ENCODE measurements at places on chromosomes 11 and 22.

DNA sequence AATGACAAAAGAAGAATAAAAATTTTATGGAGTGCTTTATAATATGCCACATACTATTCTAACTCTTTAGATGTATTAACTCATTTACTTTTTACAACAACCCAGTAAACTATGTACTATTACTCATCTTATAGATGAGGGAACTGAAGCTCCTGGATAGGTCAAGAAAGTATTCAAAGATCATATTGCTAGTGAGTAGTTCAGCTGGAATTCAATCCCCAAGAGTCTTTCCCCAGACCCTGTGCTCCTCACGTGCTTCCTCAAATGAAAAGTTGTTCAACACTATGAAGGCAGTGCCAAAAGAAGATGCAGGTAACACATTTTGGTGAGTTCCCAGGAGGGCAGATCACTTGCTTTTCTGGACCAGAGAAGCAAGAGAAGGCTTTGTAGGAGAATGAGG lies 46.8 kb downstream of the BTG4 start:
- no peak for DNase-seq

- no peak for DNase-seq
Measured at GRCh38 chr22:42972649-42973535, 42.1 kb downstream of the PACSIN2 start.

GRCh38 chr11:120147094-120147949 lies 9.4 kb upstream of the TRIM29 start:
- no peak for DNase-seq

DNA sequence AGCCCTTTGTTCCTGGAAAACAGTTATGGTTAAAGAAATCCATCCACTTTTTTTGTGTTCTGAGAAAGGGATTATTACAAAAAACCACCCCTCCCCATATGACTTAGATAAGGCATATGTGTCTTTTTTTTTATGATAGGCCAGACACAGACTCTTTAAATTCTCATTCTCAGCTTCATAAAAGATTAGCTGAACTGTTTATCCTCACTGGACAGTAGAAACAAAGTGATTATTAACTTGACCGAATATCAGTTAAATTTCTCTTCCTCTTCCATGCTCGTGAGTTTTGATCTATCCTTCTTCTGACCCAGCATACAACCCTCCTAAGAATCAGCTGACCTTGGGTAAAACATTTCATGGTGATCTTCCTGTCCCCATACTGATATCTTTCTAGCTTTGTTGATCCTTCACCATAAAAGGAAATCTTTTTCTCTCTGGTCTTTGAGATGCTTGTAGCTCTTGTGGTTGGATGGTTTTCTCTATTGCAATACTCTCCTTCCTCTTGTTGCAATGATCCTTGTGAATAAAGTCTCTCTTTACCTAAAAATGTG lies 26.2 kb downstream of the OR2AG2 start:
- no peak for DNase-seq

DNA sequence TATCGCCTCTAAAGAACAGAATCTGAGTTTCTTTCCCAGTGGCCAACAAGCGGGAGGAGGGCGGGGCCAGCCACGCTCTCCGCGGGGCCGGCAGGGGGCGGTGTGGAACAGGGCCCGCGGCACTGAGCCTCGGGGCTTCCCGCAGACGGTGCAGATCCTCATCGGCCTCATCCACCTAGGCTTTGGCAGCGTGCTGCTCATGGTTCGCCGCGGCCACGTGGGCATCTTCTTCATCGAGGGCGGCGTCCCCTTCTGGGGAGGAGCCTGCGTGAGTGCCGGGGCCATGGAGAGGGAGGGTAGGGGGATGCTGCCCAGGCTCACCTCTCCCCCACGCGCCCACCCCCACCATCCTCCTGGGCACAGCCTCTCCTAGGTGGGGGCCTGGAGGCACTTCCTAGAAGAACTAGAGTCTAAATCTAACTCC lies 10.7 kb downstream of the MS4A15 start:
- DNase-seq: peak; percentile 55

- DNase-seq: no peak
Measured at GRCh38 chr11:114664641-114665040, 13.7 kb upstream of the NXPE2 start.

DNA sequence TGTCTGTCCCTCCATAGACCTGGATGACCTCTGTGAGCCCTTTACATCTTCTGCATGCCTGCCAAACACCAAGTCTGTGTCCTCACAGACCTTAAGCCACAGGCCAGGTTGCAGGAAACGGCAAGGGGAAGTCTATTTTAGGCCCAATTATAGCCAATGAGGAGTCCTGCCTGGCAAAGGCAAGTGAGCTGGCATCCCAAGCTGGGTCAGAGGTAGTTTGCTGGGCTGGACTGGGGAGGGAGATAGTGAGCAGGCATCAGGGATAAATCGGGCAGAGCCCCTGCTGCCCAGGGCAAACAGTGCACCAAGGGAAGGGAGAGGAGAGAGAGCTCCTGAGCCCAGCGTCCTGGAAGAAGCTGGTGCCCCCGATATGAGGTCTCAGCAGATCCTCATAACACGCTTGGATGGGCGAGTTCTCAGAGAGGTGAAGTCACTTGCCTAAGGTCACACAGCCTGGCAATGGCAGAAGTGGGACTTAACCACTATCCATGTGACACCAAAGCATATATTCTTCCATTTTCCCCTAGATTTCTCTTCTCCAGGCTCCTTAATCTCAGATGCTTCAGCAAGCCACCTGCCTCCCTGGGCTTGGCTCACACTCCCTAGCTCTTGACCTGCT lies 3.7 kb upstream of the RELT start:
- DNase-seq: no peak

GRCh38 chr11:71305451-71306125 lies 53.2 kb upstream of the SHANK2 start:
- no peak for DNase-seq

DNA sequence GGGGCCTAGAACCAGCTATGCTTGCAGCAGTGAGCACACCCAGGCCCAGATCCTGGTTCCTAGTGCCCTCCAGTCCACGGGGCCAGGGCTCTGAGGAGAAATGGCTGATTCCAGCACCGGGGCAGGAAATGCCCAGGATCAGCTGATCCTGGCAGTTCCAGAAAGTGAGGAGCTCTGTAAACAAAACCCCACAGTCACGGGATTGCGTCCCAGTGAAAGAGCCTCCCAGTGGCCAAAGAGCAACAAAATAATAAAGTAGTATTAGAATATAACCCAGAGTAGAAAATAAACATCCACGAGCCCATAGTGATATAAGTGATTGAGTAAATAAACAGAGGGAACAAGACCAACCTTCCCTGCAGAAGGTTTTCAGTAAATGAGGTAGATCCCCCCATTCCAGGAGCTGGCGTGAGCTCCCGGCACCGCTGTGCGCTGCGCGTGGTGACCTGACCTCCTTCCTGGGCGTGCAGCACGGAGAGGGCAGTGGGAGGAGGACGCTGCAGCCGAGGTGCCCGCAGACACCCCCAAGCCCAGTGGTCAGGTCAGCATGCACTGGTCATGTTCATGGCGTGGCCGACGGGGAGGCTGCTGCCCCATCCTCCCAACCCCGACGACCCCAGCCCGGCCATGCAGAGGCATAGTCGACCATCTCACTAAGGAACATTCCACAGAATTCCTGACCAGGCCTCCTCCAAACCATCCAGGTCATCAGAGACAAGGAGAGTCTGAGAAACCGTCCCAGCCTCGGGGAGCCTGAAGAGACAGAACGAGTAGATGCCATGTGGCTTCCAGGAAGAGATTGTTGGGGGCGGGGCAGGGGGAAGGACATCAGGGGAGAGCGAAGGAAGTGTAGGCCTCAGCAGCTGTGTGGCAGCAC lies 19.8 kb downstream of the PTDSS2 start:
- no peak for DNase-seq

DNA sequence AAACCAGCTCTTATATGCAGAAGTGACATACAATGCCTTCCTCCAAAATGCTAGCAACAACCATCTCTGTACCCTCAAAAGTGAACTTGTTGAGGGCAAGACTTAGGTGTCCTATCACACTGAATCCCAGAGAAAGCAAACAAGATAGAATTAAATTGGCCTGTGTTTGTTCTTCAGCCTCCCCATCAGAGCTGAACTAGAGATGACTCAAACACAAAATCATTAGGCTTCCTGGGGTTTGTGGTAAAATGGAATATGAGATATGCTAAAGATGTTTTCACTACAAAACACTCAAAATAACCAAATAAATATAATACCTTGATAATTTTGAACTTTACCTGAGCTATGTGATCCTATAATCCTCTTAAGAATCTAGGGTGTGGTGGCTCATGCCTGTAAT lies 31.6 kb downstream of the ZNF214 start:
- DNase-seq: no peak

DNA sequence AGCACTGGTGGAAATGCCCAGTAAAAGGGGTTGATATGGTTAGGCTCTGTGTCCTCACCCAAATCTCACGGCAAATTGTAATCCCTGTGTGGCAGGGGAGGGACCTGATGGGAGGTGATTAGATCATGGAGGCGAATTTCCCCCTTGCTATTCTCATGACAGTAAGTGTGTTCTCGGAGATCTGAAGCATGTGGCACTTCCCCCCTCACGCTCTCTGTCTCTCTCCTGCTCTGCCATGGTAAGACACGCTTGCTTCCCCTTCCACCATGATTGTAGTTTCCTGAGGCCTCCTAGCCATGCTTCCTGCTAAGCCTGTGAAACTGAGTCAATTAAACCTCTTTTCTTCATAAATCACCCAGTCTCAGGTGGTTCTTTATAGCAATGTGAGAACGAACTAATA lies 37.4 kb downstream of the PACSIN2 start:
- DNase-seq: no peak

DNA sequence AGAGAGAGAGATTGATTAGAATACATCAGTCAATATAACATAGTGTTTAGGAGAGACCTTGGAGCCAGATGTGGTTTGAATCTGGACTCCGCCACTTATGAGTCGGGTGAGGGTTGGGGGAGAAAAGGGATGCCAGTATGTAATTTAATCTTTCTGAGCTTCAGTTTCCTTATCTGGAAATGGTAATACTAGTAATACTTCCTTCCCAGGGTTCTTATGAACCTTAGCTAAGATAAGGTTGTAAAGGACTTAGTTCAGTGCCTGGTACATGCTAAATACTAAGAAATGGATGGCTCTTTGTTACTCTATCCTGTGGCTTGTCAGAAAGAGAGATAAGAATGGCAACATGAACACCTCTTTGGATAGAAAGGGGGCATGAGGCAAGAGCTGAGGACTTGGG lies 226.1 kb upstream of the NARS2 start:
- no peak for DNase-seq

- no peak for DNase-seq
Measured at GRCh38 chr11:127238321-127238720, 237.8 kb upstream of the KIRREL3 start.

DNA sequence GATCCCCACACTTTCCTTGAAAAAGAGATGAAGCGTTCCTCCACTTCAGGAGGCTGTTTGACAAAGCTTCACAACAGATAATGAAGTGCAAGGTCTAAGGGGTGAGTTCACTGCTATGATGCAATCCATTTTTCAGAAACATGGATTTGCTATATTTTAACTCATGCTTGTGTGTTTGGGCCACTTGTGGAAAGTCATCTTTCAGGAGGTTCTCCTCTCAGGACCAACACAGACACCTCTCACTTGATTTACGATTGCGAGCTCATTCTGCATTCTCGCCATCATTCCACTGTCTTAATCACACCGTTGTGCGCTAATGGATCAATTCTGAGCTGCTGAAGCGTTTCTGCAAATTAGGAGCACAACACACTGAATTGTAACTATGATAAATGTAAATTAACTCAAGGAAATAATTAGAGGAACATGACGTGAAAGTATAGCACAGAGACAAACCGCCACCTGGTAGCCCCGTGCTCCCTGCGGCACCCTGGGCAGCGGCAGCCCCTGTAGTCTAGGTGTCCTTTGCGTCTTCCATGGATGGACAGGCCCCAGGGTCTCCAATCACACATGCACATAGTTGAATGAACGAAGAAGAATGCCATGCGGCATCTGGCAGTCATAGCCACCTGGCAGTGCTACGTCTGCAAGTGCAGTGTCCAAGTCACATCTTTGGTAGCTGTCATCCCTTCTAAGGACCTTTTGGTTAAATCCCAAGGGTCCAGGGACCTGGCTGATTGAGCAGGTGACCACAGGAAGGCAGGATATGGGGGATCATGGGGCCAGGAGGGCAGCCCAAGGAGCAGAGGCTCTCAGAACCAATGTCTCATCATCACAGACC lies 28.1 kb upstream of the RTL6 start:
- DNase-seq: no peak

DNA sequence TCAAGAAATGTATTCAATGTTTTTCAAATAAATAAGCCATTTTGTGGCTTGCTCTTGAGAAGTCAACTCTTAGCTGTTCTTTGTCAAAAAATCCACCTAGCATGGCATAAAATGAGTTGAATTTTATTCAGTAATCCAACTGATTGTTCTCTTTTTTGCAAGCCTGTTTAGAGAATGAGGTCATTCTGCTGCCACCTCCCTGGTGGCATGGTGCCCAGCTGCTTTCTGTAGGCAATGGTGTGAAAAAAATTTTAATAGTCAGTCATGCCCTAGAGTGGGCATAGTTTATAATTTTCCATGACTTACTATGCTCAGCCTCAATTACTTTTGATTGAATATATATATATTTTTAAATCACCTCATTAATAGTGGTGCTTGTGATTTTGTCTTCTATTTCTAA lies 177.2 kb downstream of the INSC start:
- DNase-seq: no peak

- DNase-seq: no peak
Measured at GRCh38 chr22:47551431-47551775, 789.0 kb downstream of the TBC1D22A start.

DNA sequence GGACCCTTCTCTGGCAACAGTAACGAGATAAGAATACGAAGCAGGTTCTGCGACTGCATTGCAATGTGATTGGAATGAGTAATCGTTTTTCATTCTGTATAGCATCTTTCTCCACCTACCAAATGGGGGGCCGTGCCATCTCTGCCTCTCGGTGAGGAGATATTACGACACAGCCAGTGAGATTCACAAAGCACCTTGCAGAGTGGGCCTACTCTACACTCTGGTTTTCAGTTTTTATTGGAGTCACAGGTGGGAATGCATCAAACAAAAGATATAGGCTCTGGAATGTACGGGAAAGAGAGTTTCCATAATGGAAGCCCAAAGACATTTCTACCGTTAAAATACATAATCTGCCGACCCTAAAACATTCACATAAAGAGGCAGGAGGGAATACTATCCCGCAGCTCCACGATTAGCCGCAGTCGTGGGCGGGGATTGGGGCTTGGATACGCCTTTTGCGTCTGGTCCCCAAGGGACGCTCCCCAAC lies 423 bp upstream of the RTN3 start:
- no peak for DNase-seq

DNA sequence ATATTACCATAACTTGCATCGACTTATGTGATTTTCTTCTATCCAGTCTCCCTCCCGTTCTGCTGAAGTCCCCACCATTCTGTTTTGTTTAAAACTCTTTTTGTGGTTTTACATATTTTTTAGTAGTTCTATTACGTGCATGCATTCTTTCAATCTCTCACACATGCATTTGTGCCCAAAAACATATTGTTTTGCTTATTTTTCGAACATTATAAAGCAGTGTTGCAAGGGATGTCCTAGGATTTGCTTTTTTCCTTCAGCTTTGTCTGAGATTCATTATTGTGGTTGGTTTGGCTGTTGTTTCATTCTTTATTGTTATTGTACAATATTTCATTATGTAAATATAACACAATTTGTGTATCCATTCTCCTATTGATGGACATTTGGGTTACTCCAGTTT lies 235.7 kb downstream of the DYNC2H1 start:
- no peak for DNase-seq

GRCh38 chr11:67406969-67407687 lies 3.2 kb downstream of the TBC1D10C start:
- no peak for DNase-seq
